ENCODE measurements at places on chromosomes 4 and X.

- DNase-seq: no peak
These were observed 397.5 kb upstream of the PPP1R2C start for GRCh38 chrX:43175434-43175833.

DNA sequence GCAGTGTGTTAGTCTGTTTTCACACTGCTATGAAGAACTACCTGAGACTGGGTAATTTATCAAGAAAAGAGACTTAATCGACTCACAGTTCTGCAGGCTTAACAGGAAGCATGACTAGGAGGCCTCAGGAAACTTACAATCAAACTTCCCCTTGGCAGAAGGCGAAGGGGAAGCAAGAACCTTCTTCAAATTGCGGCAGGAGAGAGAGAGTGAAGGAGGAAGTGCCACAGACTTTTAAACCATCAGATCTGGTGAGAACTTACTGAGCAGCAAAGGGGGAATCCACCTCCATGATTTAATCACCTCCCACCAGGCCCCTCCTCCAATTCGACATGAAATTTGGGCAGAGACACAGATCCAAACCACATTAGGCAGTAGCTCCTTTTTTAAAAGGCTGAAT, 59.2 kb upstream of the LEF1 start:
- DNase-seq: no peak

DNA sequence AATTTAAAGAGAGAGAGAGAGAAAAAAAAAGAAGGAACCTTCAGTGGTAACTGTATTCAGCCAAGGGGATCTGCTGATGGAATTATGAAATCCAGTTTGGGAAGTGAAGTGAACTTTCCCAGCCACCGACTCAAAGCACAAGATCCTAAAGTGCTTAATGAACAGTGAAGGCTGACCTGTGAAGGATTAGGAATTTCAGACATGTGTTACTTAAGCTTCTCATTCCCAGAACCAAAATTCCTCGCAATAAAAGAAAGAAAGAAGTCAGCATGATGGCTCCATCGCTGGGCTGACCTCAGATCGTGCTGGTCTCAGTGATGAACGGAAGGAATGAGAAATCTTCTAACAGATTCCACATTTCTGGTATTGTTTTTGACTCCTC, 135.2 kb downstream of the ARSF start:
- DNase-seq: no peak

DNA sequence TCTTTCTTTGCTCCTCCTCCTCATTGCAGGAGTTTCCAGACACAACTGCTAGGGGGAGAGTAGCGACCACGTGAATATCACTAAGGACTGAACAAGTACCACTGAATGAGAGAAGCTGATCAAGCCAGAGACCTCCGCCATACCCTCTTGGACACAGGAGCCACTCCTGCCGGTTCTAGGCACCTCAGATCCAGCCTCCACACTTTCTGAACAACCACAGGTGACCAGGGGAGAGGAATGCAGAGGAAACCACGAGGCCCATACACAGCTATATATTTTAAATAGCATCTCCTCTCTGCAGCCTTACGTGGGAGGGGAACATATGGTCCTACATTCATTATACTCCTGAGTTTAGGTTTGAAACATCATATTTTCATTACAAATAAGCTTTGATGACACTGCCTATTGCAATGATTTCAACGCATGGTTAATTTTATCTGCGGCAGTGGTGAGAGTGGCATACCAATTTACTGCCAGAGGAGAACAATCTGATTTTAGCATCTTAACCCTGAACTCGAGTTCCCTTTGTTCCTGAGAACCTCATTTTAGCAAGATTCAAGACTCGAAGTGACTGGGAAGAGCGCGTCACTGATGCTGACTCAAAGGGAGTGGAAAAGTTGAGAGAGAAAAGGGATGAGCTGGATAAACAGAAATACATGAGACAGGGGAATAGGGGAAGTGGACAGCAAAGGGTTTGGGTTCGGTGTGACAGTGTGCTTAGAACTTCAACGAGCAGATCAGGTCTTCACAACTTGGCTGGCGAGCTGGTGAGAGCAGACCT, 231.7 kb upstream of the PPARGC1A start:
- no peak for DNase-seq

- DNase-seq: no peak
These were observed 412.1 kb downstream of the UBE2NL start for GRCh38 chrX:144295921-144296320.
